Spinal cord (tissue), 10 donors: ENCODE measurements at places on chromosomes 12 and 14. TPM values are rescaled to one million over a fixed set of nuclear protein-coding genes. Genes with fewer than 3 reads are reported as not detected.

DNA sequence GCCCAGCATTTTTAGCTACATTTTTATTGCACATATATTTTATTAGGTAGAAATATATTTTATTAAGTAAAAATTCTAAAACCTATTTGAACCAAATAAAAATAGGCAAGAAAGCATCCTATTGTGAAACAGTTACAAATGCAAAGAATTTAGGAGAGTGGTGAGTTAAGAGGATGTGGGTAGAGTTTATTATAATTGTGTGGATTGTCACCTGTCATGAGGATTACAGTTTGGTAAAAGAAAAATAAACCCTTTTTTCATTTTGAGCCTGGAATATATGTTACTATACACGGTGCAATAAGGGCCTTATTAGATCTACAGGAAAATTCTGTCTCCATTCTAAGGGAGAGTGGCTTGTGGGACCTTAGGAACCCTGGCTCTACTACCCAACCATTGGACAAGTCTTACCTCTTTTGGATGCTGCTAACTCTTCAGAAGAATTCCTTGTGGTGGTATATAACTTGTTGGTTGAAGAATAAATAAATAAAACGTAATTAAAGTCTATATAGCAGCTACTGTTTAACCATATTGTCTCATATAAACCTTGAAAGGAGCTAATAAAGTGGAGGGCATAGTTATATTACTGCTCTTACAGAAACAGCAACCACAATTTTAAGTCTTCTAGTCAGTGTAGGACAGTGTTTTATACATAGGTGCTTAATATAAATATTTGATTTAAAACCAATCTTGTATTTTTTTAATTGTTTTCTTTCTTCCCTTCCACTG, 67.8 kb downstream of the FGD4 start:
- DNase-seq, result no peak

- no peak for DNase-seq
Observed at GRCh38 chr12:6888360-6888759, 15.3 kb upstream of the SPSB2 start.

Gene TAS2R10
- 0.86 TPM for polyA plus RNA-seq

Gene ZC2HC1C
- polyA plus RNA-seq, result 7.2 TPM

DNA sequence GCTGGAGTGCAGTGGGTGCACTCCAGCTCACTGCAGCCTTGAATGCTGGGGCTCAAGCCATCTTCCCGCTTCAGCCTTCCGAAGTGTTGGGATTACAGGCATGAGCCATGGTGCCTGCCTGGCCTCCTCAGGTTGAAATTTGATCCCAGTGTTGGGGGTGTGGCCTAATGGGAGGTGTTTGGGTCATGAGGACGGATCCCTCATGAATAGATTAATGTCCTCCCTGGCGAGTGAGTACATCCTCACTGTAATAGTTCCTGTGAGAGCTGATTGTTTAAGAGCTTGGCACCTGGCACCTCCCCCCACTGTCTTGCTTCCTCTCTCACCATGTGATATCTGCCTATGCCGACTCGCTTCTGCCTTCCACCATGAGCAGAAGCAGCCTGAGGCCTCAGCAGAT, 84.7 kb downstream of the TSPAN9 start:
- no peak for DNase-seq

DNA sequence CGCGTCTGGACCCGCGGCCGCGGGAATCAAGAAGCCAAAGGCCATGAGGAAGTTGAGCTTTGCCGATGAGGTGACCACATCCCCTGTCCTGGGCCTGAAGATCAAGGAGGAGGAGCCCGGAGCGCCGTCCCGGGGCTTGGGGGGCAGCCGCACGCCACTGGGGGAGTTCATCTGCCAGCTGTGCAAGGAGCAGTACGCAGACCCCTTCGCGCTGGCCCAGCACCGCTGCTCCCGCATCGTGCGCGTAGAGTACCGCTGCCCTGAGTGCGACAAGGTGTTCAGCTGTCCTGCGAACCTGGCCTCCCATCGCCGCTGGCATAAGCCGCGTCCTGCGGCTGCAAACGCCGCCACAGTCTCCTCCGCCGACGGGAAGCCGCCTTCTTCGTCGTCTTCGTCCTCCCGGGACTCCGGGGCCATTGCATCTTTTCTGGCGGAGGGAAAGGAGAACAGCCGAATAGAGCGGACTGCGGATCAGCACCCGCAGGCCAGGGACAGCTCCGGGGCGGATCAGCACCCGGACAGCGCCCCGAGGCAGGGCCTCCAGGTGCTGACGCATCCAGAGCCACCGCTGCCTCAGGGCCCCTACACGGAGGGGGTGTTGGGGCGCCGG, 1.0 kb downstream of the INSM2 start:
- no peak for DNase-seq

GRCh38 chr12:22658214-22658613, 33.2 kb downstream of the ETNK1 start:
- DNase-seq, result no peak

- no peak for DNase-seq
Observed at GRCh38 chr12:78407722-78408121, 456.9 kb upstream of the SYT1 start.

- DNase-seq, result peak; percentile 65
Observed at GRCh38 chr14:89249065-89249695, 167.9 kb downstream of the FOXN3 start.

GRCh38 chr12:85072826-85073225, 36.7 kb downstream of the LRRIQ1 start:
- DNase-seq, result no peak

- DNase-seq, result peak; percentile 81
Observed at GRCh38 chr12:76272287-76272686, 75.9 kb downstream of the BBS10 start.

DNA sequence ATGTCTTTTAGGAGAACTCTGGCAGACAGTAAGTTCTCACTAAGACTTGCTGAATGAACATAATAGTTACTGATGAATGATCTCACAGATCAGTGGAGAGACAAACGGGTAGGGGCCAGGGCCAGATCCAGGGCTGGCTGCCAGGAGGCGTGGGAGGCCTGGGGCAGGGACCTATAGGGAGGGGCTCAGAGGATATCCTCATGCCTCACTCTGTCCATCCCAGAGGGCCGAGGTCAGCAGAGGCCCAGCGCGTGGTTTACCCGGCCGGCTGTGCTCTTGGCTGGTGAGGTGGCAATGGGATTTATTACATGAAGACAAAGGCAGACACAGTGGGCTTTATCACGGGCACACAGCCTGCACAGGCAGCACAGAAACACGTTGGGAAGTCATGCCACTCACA, 85.4 kb downstream of the CHGA start:
- DNase-seq, result no peak

Gene DMAC2L
- polyA plus RNA-seq, result 36.4 TPM

- DNase-seq, result no peak
Observed at GRCh38 chr14:50364792-50365191, 31.9 kb downstream of the CDKL1 start.

Gene REC8
- polyA plus RNA-seq, result 129 TPM

DNA sequence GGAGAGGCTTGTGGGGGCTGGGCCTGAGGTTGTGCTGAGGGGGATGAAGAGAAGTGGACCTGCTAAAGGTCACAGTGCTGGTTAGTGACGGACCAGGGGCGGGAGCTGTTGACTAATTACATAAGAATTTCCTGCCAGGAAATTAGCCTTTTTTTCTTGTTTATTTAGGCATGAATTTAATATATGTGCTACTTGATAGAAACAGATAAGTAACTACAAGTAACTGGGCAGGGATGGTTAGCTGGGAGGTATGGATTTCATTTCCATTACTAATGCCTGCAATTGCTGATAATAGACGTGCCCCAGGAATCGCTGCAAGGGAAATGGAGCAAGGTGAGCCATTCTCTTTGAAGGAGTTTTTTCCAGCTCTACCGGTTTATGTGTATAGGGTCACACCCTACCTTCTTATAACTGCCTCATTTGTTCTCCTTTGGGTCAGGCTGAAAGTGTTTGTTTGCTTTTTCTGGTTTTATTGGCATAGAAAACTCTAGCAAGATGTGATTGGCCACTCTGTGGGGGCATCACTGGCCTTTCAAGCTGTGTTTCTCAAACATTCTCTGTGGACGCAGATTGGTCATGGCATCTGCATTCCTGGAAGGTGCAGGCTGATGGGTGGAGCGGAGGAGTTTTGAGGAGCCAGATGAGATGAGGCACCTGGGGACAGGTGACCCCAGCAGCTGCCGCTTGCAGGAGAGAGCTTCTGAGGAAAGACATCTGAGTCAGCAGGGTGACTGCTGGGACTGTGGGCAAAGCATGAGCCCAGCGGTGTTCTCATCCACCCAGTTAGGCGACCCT, 19.0 kb upstream of the GPRC5A start:
- no peak for DNase-seq

- DNase-seq, result no peak
Observed at GRCh38 chr14:75784314-75784686, 123.3 kb downstream of the TTLL5 start.

DNA sequence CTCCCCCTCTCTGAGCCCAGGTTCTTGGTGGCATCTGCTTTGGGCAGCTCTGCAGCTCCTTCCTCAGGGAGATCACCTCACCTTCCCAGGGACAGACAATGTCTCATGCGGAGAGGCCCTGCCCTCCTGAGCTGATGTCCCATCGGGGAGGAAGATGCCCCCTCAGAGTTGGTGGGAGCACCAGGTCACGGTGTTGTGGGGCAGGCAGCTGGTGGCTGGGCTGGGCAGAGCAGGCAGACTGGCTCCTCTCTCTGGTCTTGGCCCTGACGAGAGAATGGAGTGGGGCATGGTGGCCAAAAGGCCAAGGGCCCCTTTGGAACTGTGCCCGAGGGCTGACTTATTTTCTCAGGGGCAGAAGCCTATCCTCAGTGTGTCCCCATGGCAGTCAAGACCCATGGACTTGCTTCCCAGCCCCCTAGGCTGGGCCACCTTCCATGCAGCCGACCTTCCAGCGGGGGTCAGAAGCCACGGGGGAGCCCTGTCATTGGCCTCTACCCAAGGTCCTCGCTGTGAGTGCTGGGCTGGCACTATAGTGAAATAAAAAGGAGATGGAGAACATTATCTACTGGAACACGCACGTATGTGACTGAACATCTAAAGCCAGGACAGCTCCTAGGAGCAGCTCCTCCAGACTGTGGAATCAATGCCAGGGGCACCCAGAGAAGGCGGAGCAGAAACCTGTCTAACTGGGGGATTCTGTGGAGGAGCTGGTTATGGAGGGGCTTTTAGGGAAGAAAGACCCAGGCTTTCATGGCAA, 21.9 kb downstream of the PPP2R5C start:
- DNase-seq, result no peak

- DNase-seq, result no peak
Observed at GRCh38 chr14:68190032-68190431, 370.5 kb downstream of the RAD51B start.

Gene OR10G2
- not detected for polyA plus RNA-seq

Gene ITGA7
- polyA plus RNA-seq, result 88.6 TPM
